Hepatocyte (in vitro differentiated cells): ENCODE measurements at places on chromosomes 11 and 22. TPM values are rescaled to one million over a fixed set of nuclear protein-coding genes. Genes with fewer than 3 reads are reported as not detected.
A peak's percentile ranks its signal among the peaks of the same experiment; 100 is the strongest.

DNA sequence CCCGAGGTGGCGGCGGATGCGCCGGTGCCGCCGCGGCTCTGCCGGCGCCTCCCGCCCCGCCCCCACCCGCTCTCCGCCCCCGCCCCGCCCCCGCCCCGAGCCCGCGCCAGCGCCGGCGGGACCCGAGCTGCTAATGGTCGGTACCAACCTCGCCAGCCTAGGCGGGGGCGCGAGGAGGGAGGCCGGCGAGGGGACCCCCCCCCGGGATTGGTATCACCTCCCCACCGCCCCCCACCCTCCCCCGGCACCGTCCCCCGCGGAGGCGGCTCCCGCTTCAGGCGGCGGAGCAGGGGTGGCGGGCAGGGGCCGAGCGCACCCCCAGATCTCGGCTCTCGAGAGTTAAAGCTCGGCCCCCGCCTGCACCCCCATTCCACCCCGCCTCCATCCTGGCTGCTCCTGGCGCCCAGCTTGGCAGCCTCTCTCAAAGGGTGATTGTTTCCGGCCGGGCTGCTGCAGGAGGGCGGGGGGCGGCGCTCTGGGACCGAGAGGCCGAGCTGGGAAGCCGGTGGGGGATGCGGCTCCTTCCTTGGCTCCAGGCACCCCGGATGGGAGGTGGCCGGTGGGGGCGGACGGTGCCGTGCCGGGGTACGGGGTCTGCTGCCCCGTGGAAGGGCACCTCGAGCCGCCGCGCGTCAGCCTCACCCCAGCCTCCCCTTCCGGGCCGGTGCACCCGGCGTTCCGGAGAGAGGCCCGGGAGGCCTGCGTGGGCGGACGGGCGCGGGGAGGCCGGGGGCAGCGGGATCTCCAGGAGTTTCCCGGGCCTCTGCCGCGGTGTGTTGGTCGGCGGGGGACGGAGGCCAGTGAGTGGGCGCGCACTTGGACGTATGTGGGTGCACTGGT, at the start of gene B3GAT1:
TSS of gene B3GAT1 (minus strand) at position 40 of the 840 bp plus-strand sequence. CDS start 24,583 bp downstream, outside the sequence.
- peak; percentile 45 for DNase-seq

- DNase-seq, result peak; percentile 80
Observed at GRCh38 chr11:116829525-116830183, at the start of gene APOC3. Gene APOC3, plus strand, starts transcription at chr11:116829907. Its CDS starts 676 bp downstream, at chr11:116830583.

DNA sequence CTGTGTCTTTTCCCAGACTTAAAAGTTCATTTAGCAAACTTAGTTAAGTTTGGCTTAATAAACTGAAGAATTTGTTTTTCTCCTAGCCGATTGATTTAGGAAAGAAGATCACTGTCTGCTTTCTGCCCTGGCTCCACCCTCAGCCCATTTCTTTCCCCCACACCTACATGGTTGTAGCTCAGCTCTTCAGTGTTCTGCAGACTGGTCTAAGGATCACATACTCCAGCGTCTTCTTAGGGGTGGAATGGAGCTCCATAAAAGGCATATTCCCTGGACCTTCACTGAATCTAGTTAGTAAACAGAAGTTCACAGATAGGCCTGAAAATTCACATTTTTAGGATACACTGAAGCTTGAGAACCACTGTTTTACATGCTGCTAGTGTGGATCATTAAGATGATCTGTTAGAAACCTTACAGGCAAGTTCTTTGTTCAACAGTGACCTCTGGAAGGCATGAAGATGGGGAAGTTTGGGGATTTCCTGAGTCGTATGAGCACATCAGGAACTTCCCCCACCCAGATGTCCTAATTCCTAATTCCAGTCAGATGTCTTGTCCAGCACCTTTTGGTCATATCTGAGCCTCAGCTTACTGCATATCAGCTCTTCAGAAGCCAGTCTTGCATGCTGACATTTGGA, 16.8 kb downstream of the PIWIL4 start:
- no peak for DNase-seq

GRCh38 chr11:116384407-116384806, 388.4 kb downstream of the BUD13 start:
- no peak for DNase-seq

Gene PRDM11
- total RNA-seq, result 15.0 and 25.0 TPM in 2 replicates

DNA sequence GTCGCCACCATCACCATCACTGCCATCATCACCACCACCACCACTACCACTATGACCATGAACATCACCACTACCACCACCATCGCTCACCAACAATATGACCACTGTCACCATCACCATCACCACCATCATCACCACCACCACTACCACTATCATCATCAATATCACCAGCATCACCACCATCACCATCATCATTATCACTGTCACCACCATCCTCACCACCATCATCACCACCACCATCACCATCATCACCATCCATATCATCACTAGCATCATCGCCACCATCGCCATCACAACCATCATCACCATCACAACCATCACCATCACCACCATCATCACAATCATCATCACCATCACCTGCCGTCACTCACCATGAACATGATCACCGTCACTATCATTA, 184.6 kb downstream of the SHANK2 start:
- no peak for DNase-seq
